ENCODE measurements at places on chromosomes 7 and 10.

DNA sequence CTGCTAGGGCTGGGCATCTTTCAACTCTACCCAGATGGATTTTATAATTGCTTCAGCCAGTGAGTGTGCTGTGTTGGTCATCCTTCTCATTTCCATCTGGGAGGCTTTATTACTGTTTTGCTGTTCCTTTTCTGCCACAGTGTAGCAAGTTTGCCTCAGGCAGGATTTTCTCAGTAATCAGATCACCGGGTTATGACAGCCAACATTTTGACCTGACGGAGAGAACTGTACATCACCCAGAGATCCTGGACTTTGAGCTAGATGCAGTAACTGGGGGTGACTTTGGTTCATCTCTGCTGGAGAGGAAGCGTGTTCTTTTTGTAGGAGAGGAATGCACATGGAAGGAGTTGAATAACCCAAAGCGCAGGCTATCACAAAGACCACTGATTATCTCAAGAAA lies 111.8 kb upstream of the AGR3 start:
- DNase-seq, result no peak

GRCh38 chr10:110009736-110010475 lies 2.1 kb downstream of the ADD3 start:
- DNase-seq, result no peak

DNA sequence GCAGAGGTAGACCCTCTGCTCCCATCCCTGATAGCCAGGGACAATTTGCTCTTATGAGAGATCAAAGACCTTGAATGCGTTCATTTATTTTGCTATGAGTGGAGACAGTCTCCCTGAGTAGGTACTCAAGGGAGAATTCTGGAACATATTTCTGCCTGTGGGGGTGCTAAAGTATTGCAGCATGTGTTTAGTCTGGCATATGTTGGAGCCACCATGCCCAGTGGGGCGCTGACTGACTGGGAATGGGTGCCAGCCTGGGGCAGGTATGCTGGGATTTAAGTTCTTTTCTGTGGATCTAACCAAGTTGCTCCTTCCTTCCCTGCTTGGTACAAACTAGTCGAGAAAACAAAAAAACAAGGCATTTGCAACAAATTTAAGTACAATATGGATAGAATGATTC lies 99.1 kb downstream of the JCAD start:
- DNase-seq, result no peak

GRCh38 chr10:30804478-30805055 lies 175.0 kb upstream of the LYZL2 start:
- DNase-seq, result no peak

DNA sequence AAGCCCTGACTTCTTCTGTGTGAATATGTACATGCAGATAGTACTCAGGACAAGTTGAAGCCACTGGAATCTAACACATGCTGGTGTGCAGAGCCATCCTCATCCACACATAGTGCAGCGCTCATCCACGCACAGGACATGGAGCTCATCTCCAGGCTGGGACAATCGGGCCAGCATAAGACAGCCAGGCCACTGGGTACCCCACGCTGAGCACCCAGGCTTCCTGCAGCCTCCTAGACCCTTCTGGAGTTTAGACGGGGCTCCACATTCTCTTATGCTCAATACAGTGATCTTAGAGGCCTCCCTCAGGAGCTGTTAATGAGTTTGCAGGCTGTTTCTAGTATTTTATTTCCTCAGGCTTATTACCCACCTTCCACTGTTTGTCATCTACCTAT lies 238.9 kb downstream of the TNS3 start:
- DNase-seq, result no peak

DNA sequence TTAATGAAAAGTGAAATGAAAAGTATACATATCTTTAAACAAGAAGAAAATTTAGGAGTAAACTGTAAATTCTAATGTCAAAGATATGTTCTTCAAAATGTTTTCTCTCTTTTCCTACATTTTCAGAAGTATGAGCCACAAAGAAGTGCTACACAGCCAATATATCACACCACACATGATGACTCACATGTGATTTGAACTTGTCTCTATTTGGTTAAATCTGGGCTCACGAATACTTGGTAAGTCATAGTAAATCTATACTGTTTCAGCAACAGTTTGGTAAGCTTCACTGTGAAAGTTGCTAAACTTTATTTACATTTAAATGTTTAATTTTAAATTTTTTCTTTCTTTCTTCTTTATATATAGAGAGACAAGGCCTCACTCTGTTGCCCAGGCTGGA lies 380.6 kb upstream of the IGFBP3 start:
- no peak for DNase-seq

DNA sequence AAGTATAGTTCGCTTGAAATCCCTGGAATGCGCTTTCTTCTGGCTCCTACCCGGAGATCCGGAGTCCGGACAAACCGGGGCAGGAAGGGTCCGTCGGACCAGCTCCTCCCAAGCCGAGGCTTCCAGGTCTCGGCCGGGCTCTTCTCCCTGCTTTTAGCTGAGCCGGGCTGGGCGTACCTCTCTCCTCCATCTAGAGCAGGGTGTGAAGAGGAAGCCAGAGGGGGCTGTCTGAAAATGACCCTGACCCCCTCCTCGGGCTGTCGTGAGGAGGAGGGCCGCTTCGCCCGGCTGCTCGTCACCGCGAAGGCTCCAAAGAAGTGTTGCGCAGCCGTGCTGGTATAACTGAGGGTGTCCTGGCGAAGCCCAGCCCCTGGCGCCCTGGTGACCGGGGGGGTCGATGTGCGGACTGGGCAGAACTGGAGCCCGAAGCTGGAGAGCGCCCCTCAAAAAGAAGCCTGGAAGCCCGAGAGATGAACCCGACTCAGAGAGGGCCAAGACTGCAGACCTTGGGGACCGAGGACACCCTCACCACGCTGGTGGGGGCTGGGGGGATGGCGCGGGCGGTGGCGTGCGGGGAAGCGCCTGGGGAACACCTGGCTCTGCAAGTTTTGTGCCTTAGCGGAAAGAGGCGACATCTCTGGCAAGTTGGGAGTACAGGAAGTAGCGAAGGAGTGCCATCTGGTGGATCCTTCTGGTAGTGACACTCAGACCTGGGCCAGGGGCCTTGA lies 5.7 kb downstream of the KAZALD1 start:
- DNase-seq, result peak; percentile 57

DNA sequence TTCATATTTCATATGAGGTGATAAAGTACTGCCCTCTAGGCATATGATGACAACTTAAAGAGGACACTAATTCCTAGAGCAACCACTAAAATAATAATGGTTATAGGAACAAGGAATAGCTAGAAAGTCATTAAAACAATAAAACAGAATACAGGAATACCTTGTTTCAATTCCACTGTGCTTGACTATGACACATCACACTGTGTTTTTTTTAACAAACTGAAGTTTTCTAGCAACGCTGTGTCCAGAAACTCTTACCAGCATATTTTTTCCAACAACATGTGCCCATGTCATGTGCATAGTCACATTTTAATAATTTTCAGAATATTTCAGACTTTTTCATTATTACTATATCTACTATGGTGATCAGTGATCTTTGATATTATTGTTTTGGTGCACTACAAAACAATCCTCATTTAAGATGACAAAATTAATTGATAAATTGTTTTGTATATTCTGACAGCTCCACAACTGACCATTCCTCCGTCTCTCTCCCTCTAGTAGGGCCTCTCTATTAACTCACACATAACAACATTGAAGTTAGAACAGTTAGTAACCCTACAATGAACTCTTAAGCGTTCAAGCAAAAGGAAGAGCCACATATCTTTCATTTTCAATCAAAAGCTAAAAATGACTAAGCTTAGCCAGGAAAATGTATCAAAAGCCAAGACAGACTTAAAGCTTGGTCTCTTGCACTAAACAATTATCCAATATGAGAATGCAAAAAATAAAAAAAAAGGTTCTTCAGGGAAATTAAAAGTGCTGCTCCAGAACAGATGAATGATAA lies 85.8 kb downstream of the SNX13 start:
- no peak for DNase-seq

DNA sequence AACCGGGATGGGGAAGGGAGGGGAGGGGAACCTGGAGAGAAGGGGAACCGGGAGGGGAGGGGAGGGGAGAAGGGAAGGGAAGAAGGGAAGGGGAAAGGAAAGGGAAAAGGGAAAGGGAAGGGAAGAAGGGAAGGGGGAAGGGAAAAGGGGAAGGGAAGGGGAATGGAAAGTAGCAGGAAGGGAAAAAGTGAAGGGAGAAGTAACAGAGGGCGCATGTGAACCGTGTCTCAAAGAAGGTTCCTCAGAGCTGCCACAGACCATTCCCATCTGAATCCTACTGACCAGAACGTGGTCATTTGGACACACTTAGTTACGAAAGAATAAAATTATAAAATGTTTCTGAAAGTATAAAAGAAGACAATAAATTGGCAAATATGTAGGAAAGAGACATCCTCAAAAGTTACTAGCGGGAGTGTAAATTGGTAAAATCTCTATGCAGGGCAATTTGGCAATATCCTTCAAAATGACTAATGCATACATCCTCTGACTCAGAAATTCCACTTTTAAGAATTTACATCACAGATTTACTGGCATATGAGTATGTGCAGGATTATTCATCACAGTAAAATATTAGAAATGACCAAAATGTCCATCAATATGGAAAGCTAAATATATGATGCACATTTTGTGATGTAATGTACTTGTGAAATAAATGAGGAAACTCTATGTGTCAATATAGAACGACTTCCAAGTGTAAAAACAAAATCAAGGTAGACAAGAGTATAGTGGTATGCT lies 12.9 kb downstream of the C10orf67 start:
- DNase-seq, result no peak

DNA sequence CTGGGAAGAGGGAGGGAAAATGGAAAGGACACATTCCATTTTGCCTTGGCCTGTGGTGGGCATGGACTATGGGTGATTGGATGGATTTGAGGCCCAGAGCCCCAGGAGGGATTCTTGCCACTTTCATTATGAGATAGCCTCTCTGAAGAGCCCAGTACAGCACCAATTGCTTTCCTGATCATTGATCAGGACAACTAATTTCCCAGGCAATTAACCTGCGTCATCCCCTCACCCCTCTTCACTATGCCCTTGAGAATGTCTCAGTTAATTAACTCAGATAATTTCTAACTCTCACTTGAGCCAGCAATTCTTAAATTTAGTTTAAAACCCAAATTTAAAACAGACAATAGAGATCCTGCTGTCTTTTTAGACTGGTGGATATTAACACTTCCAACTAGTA lies 13.5 kb upstream of the PLEKHA1 start:
- no peak for DNase-seq

DNA sequence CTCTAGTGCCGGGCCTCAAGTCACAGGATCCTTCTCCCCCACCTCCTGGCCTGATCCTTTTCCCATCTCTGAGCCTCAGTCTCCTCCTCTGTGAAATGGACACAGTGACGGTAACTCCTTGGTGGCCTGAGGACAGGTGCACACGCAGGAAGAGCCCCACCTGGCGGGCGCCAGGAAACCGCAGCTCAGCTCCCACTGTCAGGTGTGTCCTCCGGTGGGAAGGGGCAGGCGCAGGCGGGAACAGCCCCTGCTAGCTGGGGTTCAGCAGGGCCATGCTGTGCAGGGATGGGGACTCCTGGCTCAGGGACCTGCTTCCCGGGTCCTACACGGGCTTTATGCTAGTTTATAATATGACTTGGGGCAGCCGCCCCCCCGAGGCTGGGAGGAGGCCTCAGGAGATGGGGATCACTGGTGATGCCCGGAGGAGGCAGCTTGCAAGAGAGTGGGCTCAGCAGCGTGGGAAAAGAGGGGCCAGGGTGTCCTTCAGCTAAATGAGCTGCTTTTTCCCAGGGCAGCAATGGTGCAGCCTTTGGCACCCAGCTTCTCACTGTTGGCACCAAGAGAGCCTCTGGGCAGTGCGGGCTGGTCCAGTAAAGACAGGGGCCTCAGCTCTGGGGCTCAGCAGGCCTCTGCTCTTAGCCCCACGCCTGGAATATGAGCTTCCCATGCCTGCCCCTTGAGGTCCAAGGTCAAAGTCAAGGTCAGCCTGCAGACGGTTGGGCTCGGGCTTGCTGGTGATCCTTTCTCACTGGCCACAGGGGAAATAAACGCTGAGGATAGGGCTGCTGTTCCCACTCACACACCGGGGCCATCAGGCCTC lies 68.0 kb upstream of the FAM20C start:
- DNase-seq, result no peak

DNA sequence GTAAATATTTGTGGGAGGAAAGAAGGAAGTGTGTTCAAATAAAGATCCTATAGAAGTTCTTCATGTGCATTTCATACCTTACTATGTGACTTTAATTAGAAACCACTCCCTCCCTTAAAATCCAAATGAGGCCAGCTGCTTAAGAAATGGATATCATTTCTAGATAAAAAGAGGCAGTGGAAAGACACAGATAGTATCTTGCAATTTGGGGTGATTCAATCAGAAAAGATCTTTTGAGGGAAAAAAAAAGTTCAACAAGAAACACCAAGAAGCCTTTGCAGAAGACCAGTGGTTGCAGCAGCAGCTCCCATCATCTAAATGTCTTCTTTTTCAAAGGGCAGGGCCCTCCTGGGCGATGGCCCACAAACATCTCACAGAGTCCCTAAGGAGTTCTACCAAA lies 200.1 kb downstream of the LRRN3 start:
- DNase-seq, result no peak

DNA sequence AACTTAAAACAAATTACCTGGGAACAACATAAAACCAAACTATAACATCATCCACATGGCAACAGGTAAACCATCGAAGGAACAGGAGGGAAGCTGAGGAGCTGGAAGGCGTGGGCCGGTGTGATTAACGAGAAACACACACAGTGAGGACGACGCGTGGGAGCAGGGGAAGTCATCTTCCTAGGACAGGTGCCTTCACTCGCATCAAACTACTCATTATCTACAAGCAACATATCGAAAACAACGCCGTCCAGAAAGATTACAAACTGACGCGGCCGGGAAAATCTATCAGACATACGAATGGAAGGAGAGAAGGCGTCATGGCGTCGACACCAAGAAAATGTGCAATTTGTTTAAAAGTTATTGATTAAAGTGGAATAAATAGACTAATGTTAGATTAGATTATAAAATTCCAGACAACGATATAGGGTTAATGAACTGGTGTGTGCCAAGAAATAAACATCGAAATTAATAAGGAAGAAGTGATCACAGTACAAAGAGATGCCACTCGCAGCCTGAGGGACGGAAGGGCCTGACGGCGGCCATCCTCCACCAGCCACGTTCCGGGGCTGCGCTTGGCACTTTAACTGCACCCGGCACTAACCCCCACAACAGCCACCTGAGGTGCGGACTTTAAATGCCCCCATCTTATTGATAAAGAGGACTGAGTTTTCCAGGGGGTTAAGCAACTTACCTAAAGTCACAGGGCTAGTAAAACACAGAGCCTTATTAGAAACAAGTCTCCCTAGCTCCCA lies 581.7 kb downstream of the DNAJB6 start:
- DNase-seq, result no peak

GRCh38 chr10:72812753-72813430 lies 80.6 kb upstream of the OIT3 start:
- DNase-seq, result no peak

DNA sequence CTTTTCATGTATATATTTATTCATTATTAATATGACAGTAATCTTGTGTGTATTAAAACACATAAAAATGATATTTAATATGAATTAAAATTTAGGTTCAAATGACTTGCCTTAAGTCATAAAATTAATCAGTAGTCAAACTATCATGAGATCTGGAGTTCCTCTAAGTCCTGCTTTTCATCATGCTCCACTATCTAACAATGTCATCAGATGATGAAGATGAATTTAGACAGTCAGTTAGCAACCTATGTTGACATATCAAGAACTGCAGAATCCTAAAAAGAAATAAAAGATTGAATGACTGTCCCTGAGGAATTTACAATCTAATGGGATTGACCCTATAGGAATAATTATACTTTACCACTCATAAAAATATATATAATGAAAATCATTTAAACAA lies 7.1 kb downstream of the CABCOCO1 start:
- no peak for DNase-seq

- DNase-seq, result no peak
Measured at GRCh38 chr10:104446151-104446550, 92.5 kb downstream of the CFAP58 start.

GRCh38 chr7:2754086-2754485 lies 66.1 kb downstream of the AMZ1 start:
- no peak for DNase-seq

Data from smooth muscle cell of the brain vasculature (primary cell).